Kidney (tissue), 22 donors: ENCODE measurements at places on chromosomes 4 and X. TPM values are rescaled to one million over a fixed set of nuclear protein-coding genes. Genes with fewer than 3 reads are reported as not detected.

Gene NDUFB11
- polyA plus RNA-seq = 215 TPM

Gene MORC4
- 8.2 TPM for polyA plus RNA-seq

Gene DGKK
- polyA plus RNA-seq = 0.04 TPM

Gene HPGD
- 42.5 TPM for polyA plus RNA-seq

Gene AMELX
- not detected for polyA plus RNA-seq

Gene GSX2
- polyA plus RNA-seq = not detected

Gene QRFPR
- 0.99 TPM for polyA plus RNA-seq

Gene ATOH1
- polyA plus RNA-seq = not detected

Gene MAGEA2B
- polyA plus RNA-seq = not detected

Gene CLNK
- polyA plus RNA-seq = 4.8 TPM

Gene PF4V1
- polyA plus RNA-seq = not detected

Gene TIGD2
- polyA plus RNA-seq = 5.1 TPM

Gene ASMT
- polyA plus RNA-seq = not detected

Gene PRR32
- not detected for polyA plus RNA-seq

Gene KCTD8
- 0.62 TPM for polyA plus RNA-seq

Gene TMSB4X
- 3,432 TPM for polyA plus RNA-seq

Gene ARSJ
- 3.6 TPM for polyA plus RNA-seq
